NCI-H524 treated with DMSO at 0.1 percent for 48 hours (cell line): ENCODE measurements at places on chromosomes 4 and X.

GRCh38 chr4:169823685-169824084 lies 65.9 kb upstream of the HPF1 start:
- no peak for DNase-seq

DNA sequence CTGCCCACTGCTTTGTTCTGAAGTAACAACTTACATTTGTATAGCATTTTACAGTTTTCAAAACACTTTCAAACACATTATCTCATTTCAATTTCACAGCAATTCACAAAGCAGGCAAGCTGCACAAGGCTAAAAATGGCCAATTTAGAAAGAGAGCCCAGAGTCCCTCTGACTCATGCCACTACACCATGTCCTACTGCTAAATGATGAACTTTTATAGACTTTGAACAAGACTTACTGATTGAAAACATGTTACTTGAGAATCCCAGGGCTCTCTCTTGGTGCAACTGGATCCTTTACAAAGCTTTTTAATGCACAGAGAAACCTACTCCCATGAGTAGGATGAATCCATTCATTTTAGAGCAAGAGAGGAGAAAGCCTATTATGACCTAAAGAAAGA lies 5.8 kb upstream of the G3BP2 start:
- no peak for DNase-seq

- DNase-seq = no peak
These were observed 24.8 kb downstream of the CCNI start for GRCh38 chr4:77050962-77051361.

- DNase-seq = no peak
These were observed 509.6 kb upstream of the DIPK2B start for GRCh38 chrX:45710081-45710801.

- no peak for DNase-seq
These were observed 313.2 kb upstream of the DKK2 start for GRCh38 chr4:107349266-107349665.

GRCh38 chr4:146415829-146416228 lies 105.9 kb downstream of the SLC10A7 start:
- no peak for DNase-seq

DNA sequence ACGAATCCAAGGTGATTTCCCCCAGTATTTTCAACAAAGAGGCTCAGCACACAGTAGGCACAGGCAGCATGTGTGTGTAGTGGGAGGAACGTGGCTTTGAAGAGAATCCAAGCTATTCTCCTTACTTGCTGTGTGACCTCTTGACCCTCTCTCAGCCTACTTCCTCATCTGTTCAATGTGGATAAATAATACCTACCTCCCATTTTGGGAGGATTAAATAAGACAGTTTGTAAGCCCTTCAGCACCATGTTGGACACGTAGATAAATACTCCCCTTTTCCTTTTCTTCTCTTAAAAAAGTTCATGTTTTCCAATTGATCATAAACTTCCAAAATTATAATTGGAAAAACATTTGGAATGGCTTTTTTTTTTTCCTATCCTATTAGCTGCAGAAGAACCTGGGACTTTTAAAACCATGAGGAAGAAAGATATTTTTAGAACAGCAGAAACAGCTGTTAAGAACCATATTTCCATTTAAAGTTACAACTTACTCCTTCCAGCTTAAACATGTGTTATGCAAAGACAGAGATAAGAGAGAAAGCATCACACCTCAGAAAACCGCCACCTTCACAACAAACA lies 56.1 kb upstream of the TMEM131L start:
- DNase-seq = peak; percentile 17

GRCh38 chrX:50736656-50737055 lies 77.3 kb downstream of the SHROOM4 start:
- DNase-seq = no peak

GRCh38 chrX:153686711-153687110 lies 1.0 kb upstream of the SLC6A8 start:
- DNase-seq = no peak

GRCh38 chrX:68574240-68574639 lies 73.2 kb upstream of the STARD8 start:
- DNase-seq = no peak

GRCh38 chr4:120348521-120348920 lies 281.9 kb upstream of the MAD2L1 start:
- no peak for DNase-seq

- peak; percentile 57 for DNase-seq
These were observed 18.4 kb upstream of the OGT start for GRCh38 chrX:71514367-71515037.

GRCh38 chrX:71616672-71617529 lies 1.4 kb downstream of the CXCR3 start:
- DNase-seq = no peak

DNA sequence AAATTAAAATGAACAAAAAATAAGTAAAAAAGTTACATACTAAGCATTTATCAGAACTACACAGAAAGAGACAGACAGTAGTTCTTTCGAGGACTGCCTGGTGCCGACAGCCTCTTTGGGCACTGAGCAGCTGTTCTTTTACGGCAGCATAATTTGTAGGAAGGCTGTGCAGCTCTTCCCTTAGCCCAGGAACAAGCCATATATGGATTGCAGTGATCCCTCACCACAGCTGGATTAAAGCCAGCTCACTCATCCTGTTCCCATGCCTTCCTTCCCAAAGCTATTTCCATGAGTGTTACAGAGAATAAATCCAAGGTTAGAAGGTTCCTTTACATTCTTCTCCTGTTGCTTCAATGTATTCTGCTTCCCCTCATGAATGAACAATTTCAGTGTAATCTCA lies 71.7 kb downstream of the DDX60L start:
- peak; percentile 7 for DNase-seq

DNA sequence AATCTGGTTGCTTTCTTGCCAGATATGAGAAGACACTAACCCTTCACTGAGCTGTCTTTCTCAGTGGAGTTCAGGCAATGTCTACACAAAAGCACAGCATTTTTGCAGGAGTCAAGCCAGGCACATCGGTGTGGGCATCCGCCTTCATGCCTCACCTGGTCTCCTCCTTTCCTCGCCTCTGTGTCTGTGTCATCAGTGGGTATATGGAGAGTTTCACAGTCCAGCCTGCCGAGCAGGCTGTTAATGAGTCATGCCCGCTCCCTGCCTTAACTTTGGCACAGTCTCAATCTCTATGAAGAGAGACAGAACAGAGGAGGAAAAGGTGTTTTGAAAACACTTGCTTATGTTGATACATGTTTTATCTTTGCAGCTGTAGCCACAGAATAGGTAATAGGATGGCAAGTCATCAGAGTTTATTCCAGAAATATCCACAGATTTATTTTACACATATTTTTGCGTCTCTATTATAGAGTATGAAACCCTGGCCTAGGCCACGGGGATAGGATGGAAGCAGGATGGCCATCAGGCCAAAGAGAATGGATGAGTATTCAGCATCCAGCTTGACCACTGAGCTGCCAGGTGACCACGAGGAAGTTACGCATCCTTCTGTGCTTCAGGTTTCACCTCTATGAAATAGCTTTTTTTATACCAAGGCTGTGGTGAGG lies 32.8 kb upstream of the MAML3 start:
- no peak for DNase-seq

GRCh38 chr4:31045724-31046318 lies 325.7 kb downstream of the PCDH7 start:
- no peak for DNase-seq

- no peak for DNase-seq
These were observed 272.4 kb upstream of the SMIM31 start for GRCh38 chr4:164481306-164482091.

DNA sequence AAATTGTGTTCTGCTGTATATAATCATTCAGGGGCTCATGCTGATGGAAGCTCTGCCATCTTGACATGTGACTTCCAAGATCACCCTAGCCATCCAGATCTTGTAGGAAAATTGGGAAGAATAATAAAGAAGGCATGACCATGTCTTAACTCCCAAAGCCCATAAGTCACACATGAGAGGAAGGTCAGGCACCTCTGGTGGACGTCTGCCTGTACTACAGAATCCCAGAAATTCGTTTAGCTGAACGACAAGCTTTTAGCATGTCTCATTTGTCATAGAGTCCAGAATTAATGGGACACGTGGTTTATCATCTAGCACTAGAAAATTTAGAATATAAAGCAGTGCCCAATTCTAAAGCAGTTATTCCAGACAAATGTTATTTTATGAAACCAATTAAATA lies 212.7 kb downstream of the CENPC start:
- DNase-seq = no peak
